ENCODE measurements at places on chromosomes 2 and 18.

GRCh38 chr2:41283079-41283775 lies 764.6 kb upstream of the PKDCC start:
- no peak for DNase-seq

DNA sequence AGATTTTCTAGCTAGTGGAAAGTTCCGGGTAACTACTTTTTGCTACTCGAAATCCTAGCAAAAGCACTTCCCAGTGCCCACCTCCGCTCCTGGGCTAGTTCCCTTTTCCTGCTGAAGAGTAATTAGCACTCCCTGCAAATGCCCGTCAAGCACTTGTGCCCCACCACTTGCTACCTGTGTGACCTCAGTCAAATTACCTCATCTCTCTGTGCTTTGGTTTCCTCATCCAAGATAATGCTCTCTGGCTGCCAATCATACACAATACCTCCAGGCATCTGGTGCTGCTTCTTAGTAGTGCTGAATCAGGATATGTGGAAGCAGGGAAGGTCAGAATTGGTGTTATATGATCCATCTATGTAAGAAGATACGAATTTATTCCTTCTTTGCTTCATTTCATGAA lies 102.1 kb upstream of the CDCA7 start:
- DNase-seq, result no peak

GRCh38 chr2:196369967-196370366 lies 198.6 kb upstream of the STK17B start:
- no peak for DNase-seq

DNA sequence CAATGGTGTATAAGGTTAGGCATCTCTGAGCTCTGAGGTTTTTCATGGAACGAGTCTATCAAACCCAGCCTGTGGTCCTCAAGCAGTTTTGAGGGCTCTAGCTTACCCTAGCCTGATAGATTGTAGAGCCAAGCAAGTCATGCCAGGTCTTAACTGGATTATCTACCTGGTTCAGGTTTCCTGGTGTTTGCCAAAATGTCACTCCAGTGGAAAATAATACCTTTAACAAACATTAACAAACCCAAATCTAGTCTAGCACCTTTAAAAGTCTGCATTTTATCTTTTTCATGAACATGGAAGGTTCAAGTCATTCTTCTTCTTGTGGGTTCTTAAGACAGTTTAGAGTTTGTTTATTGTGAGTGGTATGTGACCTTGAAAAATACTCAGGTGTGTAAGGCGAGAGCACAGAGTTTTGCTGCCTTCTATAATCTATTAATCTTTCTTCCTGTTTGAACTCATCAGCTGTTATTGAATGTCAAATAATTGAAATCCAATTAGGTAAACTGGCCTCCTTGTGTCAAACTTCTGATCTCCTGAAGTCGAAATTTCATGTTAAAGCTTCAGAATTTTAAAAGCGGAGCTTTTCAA lies 13.4 kb upstream of the ADGRF3 start:
- no peak for DNase-seq

DNA sequence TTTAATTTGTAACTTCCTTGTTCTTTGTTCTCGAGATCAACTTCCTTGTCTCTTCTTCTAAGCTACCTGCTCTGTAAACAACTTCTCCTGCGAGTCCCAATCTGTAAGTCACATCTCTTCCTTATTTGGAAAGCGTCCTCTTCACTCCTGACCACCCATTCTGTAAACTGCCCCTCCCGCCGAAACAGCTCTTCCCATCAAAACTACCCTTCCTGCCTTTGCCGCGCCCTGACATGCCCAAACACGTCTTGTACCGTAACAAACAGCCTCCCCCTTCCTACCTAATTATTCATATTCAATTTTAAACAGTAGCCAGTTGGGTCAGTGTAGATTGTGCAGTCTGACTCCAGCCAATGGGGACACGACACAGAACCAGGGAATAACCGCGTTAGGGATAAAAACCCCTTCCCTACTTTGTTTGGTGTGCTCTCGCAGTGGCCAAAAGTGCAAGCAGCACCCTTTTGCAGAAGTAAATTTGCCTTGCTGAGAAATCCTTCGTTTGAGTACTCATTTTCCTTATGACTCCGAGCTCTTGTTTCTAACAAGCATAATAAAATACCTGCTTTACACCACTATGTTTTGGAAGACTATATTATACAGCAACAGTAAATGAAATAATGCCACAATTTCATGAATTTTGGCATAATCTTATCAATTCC lies 39.8 kb downstream of the PIAS2 start:
- no peak for DNase-seq

DNA sequence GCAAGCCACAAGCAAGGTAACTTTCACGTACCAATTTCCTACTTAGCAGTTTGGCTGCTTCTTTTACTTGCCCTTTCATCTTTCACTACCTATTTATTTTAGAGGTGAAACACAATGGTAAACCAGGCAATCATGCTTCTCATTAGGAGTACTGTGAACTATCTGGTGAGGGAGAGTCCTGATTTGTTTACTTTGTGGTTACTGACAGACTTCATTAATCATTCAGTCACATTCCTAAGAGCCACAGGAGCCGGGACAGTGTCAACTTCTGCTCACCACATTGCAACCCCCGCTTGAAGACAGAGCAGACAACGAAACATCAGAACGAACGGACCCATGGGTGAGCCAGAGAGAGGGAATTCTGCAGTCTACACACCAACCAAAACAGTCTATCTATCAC lies 28.8 kb downstream of the TUBB6 start:
- DNase-seq, result no peak

DNA sequence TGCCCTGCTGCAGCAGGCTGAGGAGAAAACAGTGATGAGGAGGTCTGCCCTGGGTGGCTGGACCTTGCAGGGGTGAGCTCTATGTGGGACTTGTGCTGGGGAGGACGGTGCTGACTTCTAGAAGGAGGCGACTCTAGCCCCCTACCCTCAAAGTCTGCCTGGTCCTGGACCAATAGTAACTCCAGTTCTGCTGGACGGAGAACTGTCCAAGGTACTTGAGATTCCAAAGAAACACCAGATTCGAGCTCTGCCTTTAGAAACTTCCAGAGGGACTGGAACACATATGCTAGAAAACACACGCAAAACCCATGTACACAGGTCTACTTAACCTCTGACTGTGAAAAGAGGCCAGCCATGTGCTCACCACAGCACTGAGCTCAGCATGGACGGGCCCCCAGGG lies 260.6 kb downstream of the TWIST2 start:
- no peak for DNase-seq

GRCh38 chr18:47953471-47953931 lies 23.0 kb upstream of the SMAD2 start:
- no peak for DNase-seq

DNA sequence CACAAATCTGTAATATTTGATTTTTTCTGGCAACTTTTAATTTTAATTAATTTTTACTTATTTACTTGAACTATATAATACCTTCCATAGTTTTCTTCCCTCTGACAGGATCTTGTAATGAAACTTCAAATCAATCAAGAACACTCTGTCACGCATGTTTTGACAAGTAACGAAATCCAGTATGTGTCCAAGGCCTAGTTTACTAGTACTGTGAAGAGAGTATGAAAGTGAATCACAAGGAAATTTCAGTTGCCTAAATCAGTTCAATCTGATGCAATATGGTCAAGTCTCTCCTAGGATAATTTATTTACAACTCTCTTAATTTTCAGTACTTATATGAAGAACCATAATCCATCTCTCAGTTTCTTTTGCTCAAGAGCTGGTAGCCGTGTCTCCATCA lies 1344.6 kb upstream of the ZEB2 start:
- no peak for DNase-seq

GRCh38 chr2:215841175-215841816 lies 172.1 kb downstream of the MREG start:
- DNase-seq, result no peak

- no peak for DNase-seq
Observed at GRCh38 chr18:79552696-79553095, 126.9 kb upstream of the CTDP1 start.

- no peak for DNase-seq
Observed at GRCh38 chr2:10410001-10410822, 37.9 kb downstream of the ODC1 start.

DNA sequence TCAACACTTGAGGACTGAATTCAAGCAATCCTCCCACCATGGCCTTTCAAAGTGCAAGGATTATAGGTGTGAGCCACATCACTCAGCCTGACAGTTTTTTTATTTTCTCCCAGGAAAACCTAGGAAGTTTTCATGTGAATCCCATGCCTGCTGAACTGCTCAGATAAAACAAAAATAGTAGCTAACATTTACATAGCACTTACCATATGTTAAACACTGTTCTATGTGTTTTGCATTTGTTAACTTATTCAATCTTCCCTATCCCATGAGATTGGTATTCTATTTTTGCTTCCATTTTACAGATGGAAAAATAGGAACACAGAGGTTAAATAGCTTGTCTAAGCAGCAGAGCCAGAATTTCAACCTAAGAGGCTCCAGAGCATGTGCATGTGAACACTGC lies 157.4 kb upstream of the KCTD1 start:
- DNase-seq, result no peak

DNA sequence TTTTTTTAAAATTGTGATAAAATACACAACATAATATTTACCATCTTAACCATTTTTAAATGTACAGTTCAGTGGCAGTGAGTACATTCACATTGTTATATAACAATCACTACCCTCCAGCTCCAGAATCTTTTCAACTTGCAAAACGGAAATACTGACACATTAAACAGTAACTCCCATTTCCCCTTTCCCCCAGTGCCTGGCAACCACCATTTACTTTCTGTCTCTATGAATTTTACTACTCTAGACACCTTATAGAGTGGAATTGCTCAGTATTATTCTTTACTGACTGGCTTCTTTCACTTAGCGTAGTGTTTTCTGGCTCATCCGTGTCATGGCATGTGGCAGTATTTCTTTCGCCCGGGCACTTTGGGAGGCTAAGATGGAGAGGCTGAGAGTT lies 32.6 kb downstream of the FASTKD2 start:
- no peak for DNase-seq

- DNase-seq, result no peak
Observed at GRCh38 chr2:25276569-25277465, 64.9 kb downstream of the DNMT3A start.

DNA sequence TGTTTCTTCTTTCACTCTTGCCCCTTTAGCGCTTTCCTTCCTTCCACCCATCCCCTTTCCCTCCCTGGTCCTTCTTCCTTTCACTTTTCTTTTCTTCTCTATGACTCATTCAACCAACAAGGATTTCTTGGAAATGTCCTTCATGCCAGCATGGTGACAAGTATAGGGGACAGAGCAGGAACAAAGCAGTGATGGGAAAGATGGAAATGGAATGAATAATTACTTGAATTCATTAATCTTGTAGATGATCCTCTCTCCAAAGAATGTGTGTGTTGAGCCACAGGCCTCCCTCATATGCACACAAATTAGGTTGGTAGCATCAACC lies 1.5 kb downstream of the VAMP5 start:
- DNase-seq, result no peak

- DNase-seq, result no peak
Observed at GRCh38 chr2:83764447-83765005, 694.6 kb downstream of the SUCLG1 start.

- DNase-seq, result no peak
Observed at GRCh38 chr2:25851740-25852503, 26.4 kb downstream of the ASXL2 start.

GRCh38 chr18:28781616-28782362 lies 604.9 kb upstream of the CDH2 start:
- DNase-seq, result no peak

DNA sequence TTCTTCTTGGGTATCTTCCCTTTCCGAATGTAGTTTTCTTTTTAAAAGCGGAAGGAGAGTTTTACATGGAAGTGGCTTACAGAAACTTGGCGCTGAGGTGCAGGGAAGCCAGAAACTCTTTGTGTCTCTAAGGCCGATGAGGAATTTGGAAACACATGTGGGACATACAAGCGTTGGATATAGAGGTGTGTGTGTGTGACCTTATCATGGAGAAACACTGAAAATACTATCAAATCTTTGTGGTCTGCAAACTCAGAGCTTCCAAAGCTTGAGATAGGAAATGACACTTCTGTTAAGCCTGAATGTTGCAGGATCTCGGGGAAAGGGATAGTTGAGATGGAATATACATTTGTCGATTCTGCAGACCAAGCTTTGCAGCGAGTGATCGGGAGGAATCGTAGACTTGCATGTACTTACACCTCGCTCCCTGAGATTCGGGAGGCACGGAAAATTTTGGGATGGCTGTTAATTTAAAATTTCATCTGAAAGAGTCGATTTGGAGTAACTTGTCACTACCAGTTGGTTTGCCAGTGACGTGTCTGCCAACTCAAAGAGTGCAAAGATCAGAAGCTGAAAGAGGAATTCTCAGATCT lies 1.0 kb downstream of the NAB1 start:
- DNase-seq, result no peak

- no peak for DNase-seq
Observed at GRCh38 chr18:42137693-42138375, 182.8 kb downstream of the PIK3C3 start.

GRCh38 chr2:62287899-62288880 lies 92.3 kb downstream of the B3GNT2 start:
- DNase-seq, result no peak

GRCh38 chr2:29232041-29232440 lies 116.8 kb downstream of the CLIP4 start:
- DNase-seq, result no peak

DNA sequence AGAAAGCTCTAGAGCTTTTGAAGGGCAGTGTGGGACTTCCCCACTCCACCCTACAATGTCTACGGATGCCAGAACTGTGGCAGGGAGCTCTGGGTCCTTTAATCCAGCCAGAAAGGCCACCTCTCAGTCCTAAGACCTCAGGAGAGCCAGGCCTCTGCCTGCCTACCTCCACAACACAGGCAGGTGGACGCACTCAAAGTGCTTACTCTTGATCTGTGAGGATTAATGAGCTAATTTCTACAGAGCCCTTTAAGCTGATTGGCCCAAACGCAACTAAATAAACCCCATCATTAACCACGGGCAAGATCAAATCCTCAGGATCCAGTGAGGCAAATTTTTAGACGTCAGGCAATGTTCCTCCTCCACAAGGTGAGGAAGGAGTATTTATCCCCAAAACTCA lies 8.1 kb downstream of the STK39 start:
- no peak for DNase-seq

GRCh38 chr2:235232449-235233433 lies 261.1 kb upstream of the AGAP1 start:
- no peak for DNase-seq

- no peak for DNase-seq
Observed at GRCh38 chr2:211237586-211238275, 681.3 kb downstream of the CPS1 start.

- DNase-seq, result no peak
Observed at GRCh38 chr2:233857511-233858141, 3.3 kb upstream of the HJURP start.

DNA sequence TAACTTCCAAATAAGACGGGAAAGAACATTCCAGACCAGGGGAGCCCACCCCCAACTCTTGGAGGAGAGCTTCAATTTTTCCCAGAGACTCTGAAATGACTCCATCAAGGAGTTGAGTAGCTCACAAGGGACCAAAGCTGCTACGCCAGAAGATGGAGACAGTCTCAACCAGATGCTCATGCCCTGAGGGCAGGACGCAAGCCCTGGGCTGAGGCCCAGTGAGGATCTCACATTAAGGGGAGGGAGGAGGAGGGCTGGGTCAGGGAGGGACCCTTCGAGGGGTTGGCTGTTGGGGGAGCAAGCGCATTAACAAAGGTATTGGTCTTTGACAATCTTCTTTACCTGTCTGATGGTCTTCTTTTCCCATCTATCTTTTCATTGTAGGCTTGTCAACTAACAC lies 141.3 kb upstream of the SLC1A4 start:
- no peak for DNase-seq

All from NT2/D1 (cell line).